ENCODE measurements at places on chromosomes 7 and 10.

DNA sequence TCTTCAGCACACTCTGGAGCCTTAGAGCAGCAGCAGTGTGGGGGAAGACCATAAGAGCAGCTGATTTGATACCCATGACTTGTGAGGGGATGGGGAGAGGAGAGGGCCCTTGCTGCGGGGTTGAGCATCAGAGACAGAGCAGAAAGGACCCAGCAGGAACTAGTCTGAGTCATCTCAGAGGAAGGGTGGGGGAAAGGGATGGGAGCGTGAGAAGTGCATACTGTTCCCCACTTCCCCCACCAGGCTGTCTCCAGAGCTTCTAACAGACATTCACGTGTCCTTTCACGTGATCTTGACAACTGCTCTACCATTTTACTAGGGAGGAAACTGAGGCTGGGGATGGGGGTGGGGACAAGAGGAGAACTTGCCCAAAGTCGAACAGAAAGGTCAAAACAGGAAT lies 38.7 kb downstream of the FAM241B start:
- no peak for DNase-seq

DNA sequence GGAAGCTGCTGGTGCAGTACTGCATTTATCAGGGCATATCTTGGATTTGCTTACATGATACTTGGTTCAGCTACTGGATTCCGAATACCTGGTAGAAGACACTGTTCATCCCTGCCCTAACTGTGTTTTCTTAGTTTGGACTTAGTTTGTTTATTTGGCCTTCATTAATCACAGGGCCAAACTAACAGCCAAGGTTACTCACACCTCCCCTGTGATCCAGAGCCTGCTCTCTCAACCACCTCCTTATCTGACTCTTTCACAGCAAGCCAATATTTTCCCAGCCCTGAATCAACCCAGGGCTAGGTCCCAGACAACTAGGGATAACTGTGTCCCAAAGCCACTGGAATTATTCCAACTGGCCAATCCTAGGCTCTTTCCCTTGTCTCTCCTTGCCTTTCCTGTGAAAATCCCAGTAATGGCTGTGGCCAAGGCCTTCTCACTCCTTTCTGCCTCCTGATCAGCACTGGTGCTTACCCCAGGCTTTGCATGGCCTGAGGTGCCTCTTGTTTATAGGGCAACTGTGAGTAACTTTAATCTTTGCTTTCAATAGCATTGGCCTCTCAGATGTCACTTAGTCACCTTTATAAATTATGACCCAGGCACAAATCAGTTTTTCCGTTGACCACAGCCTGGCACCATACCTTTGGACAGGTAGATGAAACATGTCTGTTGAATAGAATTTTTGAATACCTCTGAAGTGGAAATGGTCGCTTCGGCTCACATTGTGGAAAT lies 9.3 kb upstream of the JCAD start:
- no peak for DNase-seq

GRCh38 chr10:19922236-19922963 lies 106.2 kb downstream of the PLXDC2 start:
- peak; percentile 90 for DNase-seq

DNA sequence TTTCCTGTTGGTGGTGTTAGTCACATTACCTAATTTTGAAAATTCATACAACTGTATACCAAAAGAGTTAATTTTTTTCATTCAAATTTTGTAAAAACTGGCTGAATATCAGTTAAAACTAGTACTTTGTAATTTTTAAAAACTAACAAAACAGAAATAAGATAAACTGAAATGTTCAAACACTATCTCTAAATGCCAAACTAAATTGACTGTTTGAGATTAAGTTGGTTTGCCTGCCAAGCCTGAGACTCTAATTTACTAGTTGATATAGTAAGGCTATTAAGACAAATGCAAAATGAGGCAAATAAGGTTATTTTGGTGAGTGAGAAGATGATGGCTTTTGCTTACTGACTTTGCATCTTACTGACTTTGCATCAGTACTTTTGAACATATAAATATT lies 1134.9 kb upstream of the LRRN3 start:
- DNase-seq = no peak

DNA sequence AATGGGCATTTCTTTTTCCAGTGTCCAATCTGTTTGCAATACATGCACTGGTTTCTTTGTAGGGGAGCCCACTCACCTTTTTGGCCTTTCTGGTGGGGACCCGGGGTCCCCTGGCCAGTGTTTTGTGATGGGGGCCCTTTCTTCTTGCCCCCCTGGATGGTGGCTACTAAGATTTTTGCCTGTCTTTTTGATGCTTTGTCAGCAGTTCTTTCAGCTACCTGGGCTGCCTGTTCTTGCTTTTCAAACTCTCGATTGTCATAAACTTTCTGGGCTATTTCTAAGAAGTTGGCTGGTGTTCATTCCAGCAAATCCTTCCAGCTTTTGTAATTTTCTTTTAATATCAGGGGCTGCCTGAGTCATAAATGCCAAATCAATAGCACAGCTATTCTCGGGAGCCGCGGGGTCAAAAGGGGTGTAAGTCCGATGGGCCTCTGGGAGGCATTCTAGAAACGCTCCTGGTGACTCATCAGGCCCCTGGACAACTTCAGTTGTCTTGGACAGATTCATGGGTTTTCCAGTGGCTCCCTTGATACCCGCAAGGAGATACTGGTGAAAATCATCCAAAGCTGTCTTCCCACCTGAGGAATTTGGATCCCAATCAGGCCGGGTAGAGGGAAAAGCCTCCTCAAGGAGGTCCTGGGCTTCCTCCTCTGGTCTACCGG lies 79.0 kb downstream of the PRR15 start:
- DNase-seq = peak; percentile 22

DNA sequence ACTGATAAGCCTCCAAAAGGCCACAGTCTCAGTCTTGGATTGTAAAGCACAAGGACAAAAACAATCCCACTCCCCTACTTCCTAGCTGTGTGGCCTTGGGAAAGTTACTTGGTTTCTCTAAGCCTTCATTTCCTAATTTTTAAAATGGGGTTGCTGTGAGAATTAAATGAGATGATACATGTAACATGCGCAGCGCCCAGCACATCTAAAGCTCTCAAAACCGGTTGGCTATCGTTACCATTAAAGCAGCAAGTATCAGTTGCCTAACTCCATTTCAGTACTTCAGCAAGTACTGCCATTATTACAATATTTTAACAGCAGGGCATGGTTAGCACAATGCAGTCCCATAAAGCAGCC lies 1.9 kb downstream of the NRCAM start:
- DNase-seq = no peak

- DNase-seq = no peak
Measured at GRCh38 chr10:90304533-90304932, 553.3 kb downstream of the HTR7 start.

DNA sequence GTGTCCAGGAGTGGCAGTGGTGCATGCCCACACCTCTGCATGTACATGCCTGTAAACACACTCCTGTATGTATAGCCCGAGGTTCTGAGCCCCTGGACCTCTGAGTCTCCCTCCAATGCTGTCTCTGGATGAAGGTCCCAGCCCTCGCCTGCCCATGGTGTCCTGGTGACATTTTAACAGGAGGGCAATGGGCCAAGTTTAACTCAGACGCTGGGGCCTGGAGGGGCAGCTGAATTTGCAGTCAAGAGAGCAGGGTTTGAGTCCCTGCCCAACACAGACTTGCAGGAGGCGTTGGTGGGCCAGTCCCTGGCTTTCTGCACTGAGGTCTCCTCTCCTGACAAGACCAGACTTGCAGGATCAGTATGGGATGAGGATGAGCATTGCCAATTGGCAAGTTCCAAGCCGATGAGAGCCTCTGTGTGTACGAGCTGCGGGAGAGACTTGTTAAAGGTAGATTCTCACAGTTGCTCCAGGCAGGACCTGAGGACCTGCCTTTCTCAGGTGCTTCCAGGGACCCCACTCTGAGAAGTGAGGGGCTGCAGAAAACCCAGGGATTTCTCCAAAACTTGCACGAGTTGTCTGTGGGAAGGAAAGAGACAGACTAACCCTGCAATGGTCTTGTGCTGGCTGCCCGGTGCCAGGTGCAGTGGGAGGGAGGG lies 141.9 kb downstream of the ELFN1 start:
- DNase-seq = no peak

- DNase-seq = no peak
Measured at GRCh38 chr10:12973149-12973718, 28.3 kb downstream of the CCDC3 start.

DNA sequence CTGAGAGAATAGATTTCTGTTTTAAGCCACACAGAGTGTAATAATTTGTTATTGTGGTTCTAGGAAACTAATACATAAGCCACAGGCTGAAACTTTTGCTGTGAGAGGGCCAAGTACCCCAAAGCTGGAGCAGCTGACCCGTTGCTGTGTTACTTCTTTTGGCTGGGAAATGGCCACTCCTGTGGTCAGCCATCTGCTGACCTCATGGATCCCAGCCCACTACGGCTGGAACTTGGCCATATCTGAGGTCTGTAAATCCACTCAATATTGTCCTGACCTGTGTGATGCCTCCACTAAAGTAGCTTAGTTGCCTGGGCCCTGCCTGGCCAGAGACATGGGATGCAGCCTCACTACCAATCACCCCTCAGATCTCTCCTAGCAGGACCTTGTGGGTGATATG lies 17.4 kb upstream of the LOXL4 start:
- no peak for DNase-seq

DNA sequence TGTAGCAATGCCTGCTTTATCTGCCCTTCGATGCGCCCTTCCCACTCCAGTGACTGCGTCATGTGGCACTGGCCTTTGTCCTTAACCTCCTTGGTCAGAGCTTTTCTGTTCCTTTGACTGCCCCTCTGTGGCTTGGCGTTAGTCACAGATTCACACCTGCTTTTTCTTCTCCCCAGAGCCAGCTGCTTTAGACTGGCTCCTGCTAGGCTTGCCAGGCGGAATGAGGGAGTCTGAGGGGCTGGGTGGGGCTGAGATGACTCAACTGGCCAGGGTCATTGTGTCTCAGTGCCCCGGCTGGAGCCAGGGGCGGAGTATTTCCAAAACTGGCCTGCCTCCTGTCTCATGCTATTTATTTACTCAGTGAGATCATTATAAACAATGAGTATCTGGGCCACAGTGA lies 194.1 kb downstream of the EMX2 start:
- DNase-seq = no peak

DNA sequence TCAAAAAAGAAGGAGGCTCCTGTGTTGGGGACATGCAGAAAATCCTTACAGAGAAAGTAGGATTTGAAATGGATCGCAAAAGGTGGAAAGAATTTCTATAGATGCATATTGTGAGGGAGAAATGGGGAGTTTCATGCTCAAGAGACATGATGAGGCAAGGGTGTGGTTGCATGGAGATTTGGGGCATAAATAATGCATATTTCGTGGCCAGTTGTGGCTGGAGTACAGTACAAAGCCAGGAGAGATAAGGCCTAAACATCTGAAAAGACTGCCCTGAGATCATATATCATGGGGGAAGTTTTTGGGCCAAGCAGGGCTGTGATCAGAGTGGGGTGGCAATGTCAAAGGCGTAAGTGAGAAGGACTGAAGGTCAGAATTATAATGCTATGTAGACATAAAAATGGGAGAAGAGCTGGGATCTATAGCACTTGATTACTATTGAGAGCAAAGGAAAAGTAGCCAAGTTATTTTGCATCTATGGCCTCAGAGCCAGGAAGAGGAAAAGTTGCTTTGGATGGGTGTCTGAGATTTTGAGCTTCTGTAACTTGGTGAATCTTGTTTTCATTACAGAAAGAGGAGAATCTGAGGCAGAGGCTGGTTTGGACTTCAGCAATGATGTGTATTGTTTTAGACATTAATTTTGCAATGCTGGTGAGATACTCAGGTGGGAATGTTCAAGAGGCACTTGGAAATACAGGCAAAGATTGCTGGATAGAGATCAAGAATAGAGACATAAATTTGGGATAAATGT lies 166.6 kb downstream of the INHBA start:
- no peak for DNase-seq

DNA sequence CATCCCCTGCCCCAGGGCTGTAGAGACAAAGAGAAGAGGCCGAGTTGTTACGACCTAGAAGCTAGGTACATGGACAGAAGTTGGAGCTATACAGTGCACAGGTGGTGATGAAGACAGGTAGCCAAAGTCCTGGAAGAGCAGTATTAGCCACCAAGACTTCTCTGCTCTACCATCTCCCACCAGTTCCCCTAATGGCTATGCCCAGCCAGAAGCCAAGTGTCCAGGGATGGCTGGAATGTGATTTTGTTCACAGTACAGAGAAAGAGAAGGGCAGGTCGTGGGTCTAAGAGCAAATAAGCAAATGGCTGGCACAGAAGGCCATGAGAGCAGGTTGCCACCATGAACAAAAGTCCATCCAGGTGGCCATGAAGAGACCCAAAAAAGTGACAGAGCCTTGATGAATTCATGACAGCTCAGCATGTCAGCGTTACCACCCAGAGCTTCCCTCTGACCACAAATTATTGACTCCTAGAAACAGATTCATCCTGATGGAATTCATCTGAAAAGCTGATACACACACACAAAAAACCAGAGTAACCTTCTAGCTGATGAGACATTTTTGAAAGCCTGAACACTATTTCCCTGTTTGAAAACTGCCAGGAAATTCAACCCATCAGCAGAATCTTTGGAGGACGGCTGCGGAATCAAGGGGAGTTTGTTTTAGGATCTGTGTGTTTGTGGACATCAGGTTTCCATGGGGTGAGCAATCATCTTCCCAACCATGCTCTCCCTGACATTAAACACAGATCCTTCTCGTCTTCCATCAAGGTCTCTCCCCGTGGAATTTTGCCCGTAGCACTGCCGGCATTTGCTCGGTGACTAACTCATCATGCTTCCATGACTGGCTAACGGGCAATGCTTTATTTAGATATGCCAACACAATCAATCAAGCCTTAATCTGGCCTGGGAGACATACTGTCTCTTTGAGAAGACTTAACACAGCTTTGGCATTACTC lies 906.7 kb upstream of the AUTS2 start:
- DNase-seq = peak; percentile 98

GRCh38 chr10:125097409-125098070 lies 62.8 kb downstream of the CTBP2 start:
- no peak for DNase-seq

- DNase-seq = no peak
Measured at GRCh38 chr7:27603813-27604212, 58.9 kb downstream of the HIBADH start.

GRCh38 chr7:28068811-28069216 lies 111.8 kb downstream of the JAZF1 start:
- peak; percentile 80 for DNase-seq

DNA sequence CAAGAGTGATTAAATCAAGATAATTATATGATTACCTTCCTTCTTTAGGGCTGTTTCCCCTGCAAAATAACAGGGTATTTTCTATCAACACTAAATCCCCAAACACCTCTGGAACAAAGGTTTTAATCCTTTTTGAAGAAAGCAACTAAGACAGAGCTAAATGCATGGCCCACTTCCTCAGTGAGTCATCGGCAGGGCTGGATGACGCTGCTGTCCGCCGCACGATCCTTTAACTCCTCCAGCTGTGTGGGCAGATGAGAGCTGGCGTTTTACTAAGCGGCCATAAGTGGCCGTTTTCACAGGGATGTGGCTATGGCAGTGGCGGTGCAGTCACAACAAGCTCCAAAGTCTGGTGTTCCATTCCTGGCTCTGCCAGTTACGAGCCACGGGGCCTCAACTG lies 76.0 kb upstream of the C1QL3 start:
- DNase-seq = peak; percentile 5

All from fibroblast of skin of right quadriceps (primary cell).